Epithelial cell of proximal tubule (primary cell): ENCODE measurements at places on chromosomes 6 and 20. TPM values are rescaled to one million over a fixed set of nuclear protein-coding genes. Genes with fewer than 3 reads are reported as not detected.

GRCh38 chr6:1081551-1082284, 230.2 kb upstream of the FOXQ1 start:
- DNase-seq = no peak

DNA sequence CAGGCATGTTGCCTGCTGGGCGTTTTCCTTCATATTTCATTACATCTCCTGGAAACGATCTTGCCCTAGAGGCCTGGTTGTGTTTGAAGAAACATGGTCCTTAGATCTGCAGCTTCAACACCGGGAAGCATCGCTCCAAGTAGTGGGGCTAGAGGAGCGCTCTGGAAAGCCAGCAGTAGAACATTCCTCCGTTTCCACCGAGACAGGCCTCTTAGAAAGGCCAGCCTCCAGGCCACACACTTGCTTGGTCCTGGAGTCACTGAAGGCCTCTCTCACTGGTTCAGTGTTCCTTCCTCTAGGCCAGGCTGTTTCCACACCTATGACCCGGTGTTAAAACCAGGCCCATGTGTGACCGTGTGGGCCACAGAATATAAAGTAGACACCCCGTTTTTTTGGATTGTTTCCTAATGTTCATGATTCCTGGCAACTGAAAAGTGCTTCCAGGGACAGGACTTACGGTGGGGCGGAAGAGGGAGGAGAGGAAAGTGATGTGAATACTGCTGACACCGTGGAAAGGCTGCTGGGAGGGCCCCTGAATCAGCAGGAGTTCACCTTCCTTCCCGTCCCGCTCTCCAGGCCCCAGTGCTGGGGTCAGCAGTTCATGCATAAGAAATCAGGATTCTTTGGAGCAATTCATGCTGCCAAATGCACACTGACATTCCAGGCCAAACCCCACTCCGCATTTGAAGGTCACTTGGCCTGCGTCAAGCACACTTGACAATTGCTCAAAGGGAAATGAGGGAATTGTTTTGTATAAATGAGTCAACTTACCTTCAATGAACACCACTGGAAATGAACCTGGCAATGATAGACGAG, 83.8 kb downstream of the IYD start:
- DNase-seq = peak; percentile 27

DNA sequence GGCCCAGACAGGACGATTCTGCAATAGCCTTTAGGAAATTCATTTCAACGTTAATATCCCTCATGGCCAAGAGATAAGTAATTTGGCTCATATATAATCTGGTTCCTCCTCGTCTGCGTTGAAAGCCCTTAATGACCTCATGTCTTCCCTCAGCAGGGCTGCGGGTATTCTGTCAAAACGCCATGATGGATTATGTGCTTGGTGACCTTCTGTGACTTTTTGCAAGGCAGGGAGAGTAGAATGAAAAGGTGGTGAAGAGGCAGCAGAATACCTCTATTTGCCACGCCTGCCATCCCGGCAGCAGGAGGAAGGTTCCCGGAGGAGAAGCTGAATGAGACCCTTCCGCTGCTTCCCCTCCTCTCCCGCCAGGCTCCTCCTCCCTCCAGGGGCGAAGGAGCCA, 41.1 kb upstream of the SPACA1 start:
- DNase-seq = no peak

- no peak for DNase-seq
These were observed 159.8 kb upstream of the SYNDIG1 start for GRCh38 chr20:24309596-24309995.

DNA sequence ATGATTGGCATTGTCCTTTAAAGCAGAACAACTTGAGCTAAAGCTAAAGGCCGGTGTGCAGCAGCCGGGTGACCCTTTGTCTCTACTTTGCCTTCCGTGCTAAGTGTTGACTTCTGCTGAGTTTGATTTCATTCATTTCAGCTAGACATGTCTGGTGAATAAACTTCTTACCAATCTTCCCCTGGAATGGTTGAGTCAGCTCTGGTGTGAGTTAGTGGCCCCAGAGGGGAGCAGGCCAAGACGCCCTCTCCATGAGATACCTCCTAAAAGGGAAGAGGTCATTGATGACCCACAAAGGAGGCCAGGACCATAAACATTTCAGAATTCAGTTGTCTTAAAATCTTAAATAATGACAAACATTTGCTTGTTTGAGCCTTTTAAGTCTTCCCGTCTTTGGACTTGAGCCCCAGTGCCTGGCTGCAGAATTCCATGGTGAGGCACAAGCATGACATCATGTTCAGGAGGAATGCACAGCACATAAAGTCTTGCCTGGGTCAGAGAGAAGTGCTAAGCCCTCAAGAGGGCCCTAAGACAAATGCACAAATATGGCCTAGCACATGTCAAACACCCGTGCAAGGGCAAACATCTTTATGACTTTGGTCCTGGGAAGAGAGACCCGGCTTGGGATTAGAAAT, 96.3 kb upstream of the NEDD9 start:
- no peak for DNase-seq

GRCh38 chr6:25250878-25251277, 28.3 kb upstream of the CARMIL1 start:
- peak; percentile 45 for DNase-seq

DNA sequence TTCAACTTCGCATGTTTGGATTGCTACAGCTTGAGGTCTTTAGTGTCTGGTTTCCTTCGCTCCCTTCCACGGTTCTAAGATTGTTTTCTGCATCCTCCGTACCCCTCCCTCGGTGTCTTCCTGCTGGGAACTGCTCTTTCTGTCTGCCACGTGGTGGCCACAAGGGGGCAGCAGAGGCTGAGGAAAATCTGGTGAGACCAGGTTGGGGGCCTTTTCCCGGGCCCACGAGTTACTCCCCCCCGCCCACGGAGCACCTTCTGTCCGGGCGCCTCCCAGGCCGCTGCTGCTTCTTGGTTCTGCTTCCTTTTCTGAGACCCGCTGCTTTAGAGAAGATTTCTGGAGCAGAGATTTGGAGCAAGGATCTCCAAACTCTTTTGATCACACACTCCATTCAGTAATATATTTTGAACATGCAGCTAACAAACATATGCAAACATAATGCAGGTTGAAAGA, 21.1 kb upstream of the NOTCH4 start:
- no peak for DNase-seq

DNA sequence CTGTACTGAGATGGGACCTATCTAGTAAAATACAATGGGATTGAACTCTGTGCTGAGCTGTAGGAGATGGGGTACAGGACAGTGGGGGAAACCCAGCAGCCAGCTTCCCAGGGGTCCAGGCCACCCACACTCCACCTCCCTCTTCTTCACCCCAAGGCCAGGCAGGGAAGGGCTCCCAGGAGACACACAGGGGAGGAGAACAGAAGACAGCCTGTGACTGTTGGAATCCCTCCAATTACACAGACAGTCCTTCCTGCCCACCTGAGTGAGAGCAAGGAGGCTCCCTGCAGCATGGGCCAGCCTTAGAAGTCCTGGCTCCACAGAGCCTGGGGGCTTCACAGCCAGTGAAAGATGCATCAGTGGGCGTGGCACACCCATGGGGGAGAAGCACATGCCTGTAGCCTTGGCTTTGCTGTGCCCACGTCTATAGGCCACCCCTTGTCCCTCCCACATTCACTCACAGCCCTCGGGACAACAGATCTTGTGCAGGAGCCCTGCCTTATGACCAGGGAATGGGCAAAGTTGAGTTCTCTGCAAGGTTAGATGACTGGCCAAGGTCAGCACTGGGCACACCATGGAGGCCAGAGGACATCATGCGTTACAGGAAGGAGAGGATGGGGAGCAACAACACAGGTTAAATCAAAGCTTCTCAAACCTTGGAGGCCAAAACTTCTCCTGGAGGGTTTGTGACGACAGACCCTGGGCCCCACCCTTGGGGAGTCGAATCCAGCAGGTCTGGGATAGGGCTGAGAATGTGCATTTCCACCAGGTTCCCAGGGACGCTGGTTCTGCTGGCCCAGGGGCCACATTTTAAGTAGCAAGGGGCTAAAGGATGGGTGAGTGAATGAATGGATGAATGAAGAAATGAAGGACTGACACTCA, 12.3 kb upstream of the CST7 start:
- no peak for DNase-seq

DNA sequence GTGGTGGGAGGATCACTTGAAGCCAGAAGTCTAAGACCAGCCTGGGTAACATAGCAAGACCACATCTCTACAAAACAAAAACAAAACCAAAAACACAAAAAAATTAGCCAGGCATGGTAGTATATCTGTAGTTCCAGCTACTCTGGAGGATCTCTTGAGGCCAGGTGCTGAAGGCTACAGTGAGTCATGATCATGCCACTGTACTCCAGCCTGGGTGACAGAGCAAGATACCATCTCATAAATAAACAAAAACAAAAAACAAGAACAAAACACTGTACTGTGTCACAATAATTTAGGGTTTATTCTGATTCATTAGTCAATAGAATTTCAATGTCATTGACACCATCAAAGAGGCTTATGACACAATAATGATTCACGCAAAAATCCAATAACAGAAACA, 1121.7 kb upstream of the MAP3K7 start:
- DNase-seq = no peak

DNA sequence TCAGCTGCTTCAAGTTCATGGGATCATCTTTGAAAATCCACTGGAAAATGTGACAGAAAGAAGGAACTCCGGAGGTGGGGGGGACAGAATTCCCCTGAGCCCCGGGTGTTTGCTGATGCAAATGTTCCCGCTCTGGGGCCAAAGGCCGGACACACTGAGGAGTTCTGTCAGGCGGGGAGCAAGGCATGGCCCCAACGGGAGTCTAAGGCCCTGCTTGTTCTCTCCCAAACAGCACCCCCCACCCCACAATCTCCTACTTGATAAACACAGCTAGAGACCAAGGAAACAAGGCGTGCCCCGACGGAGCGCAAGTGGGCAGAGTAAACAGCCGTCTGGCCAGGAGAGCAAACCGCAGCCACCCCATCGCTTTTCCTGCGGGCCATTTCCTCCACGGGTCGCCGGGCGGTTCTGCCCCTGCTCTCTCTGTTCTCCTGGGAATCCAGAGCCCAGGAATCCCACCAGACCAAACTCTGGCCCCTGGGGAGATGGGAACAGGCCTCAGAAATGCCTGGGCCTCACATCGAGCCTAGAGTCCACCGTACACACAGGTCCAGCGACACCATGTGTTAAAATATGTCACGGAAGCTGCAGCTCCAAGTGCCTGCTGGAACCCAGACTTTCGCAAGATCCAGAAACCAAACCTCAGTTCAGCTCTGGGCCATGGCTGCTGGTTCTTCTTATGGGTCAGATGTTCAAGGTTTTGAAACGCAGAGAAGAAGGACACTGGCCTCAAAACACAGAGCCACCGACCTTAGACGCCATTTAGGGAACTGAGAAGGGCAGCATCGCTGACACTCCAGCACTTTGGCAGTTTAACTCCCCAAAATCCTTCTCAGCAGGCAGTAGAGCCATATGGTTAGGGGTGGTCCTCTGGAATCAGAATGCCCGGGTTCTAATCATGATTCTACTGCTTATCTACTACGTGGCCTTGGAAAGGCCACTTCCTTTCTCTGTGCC, 104.2 kb downstream of the PREX1 start:
- DNase-seq = no peak

GRCh38 chr6:111439171-111439570, 43.8 kb downstream of the REV3L start:
- no peak for DNase-seq

DNA sequence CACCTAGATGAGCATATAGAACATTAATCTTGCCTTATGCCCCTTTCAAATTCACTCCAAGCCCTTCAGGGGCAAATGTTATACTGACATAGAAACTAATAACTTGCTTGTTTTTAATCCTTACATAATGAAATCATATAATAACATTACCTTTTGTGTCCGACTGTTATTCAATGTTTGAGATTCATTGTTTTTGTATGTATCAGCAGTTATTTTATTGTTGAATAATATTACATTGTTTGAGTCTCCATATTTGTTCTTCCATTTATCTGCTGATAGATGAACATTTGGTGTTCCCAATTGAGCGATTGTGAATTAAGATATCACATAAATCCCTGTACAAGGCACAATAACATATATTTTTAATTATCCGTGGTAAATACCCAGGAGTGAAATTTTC, 6.0 kb downstream of the SEMG1 start:
- DNase-seq = no peak

- DNase-seq = no peak
These were observed 41.7 kb downstream of the COL19A1 start for GRCh38 chr6:69907981-69908498.

DNA sequence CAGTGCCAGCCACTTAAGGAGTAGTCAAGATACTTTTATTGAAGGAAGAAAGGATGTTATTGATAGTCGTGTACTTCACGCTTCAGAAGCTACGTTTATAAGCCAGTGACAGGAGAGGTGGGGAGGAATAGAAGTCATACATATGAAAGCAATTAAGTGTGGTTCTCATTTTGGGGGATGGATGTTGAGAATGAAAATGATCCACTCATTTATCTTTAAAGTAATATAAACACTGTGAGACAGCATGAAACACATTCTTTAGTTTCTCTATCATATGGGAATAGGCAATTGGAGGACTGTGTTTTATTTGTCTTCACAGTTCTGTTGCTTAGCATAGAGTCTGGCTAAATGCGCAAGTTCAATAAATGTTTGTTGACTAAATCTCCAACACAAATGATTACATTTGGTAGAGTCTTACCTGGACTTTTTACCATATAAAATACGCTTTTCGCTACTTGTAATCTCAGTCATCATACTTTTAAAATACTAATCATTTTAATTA, 35.2 kb downstream of the AK9 start:
- no peak for DNase-seq

DNA sequence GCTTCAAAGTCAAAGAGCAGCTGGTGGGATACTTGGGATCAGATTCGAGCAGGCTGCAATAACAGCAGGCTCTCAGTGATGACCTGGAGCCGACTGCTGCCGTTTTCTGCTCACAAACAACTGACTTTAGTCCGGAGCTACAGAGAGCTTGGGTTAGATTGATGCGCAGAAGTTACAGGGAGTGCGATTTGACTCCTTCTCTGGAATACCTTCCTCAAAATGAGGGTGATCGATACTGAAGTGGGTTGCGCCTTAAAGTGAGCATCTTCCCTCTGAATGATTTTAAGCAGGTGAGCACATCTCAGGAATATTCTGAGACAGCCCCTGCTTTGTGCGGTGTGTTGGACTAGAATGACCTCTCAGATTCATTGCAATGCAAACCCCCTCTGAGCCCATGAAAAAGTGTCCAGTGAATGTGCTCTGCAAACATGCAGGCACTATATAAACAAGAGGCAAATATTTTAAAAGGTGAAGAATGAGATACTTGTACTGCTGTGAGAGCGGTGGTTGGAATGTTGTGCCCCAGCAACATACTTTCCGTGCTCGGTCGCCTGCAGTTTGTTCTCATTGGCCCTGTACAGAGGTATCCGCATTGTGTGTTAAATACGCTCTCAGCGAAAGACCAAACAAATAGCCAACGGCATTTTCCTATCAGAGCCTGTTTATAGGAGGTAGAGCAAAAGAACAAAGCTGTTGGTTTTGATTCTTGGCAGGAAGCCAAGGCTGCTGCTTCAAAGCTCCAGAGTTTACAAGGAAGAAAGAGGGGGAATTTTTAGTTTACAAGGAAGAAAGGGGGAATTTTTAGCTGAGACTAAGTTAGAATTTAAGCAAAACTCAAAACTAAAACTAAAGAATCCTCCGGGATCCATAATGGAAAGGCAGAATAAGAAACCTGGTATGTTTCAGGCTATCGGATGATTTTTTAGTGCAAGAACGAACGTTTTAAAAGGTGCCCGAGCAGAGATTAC, 67.7 kb downstream of the PHACTR2 start:
- DNase-seq = peak; percentile 48

Gene OSBPL2
- 17.1 and 20.6 TPM in 2 replicates for total RNA-seq

Gene SYNE1
- total RNA-seq = 13.5 and 17.4 TPM in 2 replicates

Gene TRIM31
- total RNA-seq = not detected in 2 replicates

Gene C20orf96
- total RNA-seq = 1.7 and 3.9 TPM in 2 replicates

Gene HEY2
- 0.36 TPM in 1 of 2 replicates, not detected in the other for total RNA-seq

Gene HRH3
- not detected in 2 replicates for total RNA-seq

Gene BMP2
- total RNA-seq = 32.1 and 54.9 TPM in 2 replicates

Gene GABRR1
- total RNA-seq = not detected in 2 replicates
